ENCODE measurements at places on chromosomes 13 and 19.

DNA sequence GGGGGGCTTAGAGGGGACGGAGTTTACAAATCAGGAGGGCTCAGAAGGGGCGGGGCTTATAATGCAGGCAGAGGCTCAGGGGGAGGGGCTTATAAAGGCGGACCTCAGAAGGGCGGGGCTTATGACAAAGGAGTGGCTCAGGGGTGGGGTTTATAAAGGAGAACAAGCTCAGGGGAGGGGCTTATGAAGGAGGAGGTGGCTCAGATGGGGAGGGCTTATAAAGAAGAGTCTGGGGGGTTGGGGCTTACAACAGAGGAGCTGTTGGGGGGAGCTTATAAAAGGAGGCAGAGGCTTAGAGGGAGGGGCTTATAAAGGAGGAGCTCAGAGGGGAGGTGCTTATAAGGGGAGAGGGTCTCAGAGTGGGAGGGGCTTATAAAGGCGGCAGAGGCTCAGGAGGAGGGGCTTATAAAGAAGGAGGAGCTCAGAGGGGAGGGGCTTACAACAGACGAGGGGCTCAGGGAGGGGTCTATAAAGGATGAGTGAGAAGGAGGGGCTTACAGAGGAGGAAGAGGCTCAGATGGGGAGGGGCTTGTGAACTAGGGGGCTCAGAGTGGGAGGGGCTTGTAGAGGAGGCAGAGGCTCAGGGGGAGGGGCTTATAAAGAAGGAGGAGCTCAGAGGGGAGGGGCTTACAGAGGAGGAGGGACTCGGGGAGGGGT, 1.0 kb downstream of the SMIM24 start:
- DNase-seq = no peak

DNA sequence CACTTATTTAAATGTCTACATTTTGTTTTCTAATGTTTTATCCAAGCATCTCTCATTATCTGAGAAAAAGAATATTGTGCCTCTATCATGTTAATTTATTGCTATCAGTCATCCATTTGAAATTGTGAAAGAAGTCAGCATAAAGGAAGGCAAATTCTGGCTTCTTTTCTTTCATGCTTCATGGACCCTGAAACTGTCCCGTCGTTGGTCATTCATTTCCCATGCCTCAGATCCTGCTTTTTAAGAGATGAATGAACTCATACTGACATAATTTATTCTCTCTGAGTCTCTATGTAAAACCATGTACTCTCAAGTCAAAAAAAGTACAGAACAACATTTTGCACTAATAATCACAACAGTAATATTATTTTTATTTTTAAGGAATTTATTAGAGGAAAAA, 2512.0 kb downstream of the PCDH9 start:
- DNase-seq = no peak

- DNase-seq = no peak
These were observed 27.6 kb downstream of the CEBPG start for GRCh38 chr19:33400856-33401682.

DNA sequence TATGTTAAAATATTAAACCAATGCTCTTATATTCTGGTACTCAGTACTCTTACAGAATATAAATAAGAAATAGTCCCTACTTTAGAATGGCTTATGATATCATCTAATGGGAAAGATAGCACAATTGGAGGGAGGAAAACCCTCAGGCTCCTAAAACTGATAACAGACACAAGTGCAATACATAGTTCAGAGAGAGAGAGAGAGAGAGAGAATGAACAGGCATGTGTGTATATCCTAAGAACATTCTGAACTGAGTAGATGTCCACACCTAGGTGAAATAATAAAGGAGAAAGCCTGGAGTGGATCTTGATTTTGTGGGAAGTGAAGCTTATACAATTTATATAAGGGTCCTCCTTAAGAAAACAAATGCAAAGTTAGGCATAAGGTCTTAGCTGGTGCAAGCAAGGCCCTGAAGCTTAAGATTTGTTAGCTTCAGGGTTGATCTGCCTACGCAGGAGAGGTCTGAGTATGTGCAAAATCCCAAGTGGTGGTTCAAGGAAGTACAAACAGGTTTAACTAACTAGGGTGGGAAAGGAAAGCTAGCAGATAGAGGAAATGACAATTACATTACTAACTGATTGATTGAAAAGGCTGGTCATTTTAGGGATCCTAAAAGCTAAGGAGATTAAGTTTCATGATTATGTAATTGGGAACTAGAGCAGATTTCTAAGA, 53.3 kb downstream of the SOX21 start:
- no peak for DNase-seq

GRCh38 chr19:4554717-4555116, 4.8 kb downstream of the SEMA6B start:
- no peak for DNase-seq

DNA sequence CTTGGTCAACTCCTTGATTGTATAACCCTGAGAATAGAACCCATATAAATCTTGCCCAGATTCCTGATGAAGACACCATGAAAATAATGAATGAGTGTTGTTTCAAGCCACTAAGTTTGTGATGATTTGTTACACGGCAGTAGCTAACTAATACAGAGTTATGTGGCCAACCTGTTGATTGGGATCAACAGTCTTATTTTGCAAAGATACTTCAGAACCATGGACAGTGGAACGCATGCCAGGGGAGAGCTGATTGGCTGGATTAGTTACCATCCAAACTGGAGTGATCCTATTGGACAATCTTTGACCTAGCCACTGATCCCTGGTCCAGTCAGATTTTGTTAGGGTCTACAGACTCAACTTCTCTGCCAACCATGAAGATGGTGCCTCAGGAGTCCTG, 26.6 kb downstream of the CD70 start:
- no peak for DNase-seq

- DNase-seq = no peak
These were observed 105.0 kb downstream of the STK24 start for GRCh38 chr13:98471934-98472333.

DNA sequence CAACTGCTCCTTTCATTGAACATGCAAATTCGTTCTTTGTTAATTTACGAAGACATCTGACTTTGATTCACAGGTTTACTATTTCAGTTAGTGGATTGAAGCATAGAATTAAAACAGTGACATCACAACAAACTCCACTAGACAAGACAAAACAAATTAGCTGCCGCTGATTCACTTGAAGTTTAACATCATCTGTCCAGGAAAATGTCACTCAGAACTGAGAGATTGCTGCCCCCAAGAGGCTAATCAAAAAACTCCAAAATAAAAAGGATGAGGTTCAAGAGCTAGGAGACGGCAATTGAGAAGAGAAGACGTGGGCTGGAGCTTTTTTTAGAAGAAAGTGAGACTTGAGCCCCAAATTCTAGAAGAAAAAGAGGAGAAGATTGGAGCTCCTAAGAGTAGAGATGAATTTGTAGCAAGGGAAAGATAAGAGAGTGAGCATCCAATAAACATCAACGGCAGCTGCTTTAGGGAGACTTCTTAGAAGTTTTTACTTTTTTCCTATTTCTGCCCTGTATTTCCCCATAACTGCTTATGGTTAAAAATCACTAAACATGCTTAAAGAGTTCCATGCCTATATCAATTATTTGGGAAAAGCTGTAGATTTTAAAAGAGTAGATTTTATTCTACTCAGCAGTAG, 40.8 kb upstream of the TPP2 start:
- DNase-seq = no peak

DNA sequence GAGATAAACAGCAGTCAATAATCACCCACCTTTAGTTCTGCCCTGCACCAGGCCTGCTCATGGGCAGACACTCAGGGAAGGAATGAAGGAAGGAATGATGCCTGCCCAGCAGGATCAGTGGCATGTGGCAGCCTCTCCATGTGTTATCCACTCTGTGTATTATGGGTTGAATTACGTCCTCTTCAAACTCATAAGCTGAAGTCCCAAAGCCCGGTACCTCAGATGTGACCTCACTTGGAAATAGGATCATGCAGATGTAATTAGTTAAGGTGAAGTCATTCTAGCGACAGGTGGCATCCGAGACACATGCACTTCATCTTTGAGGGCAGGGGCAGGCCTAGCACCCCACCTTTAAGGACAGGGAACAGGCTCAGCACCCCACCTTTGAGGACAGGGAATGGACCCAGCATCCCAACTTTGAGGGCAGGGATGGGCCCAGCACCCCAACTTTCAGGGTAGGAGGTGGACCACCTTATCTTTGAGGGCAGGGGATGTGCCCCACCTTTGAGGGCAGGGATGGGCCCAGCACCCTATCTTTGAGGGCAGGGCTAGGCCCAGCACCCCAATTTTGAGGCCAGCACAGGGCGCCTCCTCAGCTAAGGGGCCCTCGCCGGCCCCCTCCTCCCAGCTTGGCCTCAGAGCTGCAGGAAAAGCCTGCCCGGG, 127.6 kb downstream of the URI1 start:
- DNase-seq = no peak

GRCh38 chr13:72295153-72295552, 428.1 kb upstream of the DACH1 start:
- no peak for DNase-seq

DNA sequence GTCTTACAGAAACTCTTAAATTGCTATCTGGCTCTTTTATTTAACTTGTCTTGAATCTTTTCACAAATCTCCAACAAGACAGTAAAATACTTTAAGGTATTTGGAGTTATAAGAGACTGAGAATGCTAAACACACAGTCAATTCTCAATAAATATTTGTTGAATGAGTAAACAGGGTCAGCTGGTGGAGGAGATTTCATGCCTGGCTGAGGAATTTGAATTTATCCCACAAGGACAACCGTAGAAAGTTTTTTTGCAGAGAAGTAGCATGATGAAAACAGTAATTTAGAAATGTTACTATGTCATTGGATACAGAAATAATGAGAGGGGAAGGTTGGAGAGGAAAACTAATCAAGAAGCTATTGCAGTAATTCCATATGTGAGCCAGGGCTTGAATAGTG, 1223.7 kb downstream of the PCDH17 start:
- DNase-seq = no peak

GRCh38 chr13:39297023-39297422, 258.8 kb downstream of the NHLRC3 start:
- no peak for DNase-seq

Measured in stimulated activated CD8-positive, alpha-beta memory T cell treated with anti-CD3 and anti-CD28 coated beads, Interleukin-15, amount 100 ng/mL, for 24 hours (primary cell).